A549 treated with GW870086 at 1 μM for 4 hours (cell line): ENCODE measurements at places on chromosomes 2 and 18. TPM values are rescaled to one million over a fixed set of nuclear protein-coding genes. Genes with fewer than 3 reads are reported as not detected.

UGT1A4 gene
- total RNA-seq = not detected in 5 replicates

SETBP1 gene
- total RNA-seq = 0.46 to 0.61 TPM (median 0.56 TPM) in 5 replicates

DCDC2C gene
- 0.19 to 0.68 TPM (median 0.30 TPM) in 3 of 5 replicates, not detected in the others for total RNA-seq

KLHL14 gene
- not detected in 5 replicates for total RNA-seq

PARD6G gene
- 2.5 to 3.5 TPM (median 3.2 TPM) in 5 replicates for total RNA-seq

SLC14A1 gene
- total RNA-seq = not detected in 5 replicates

CDH7 gene
- 0.03 TPM in 1 of 5 replicates, not detected in the others for total RNA-seq

APOB gene
- 0.02 to 0.23 TPM in 2 of 5 replicates, not detected in the others for total RNA-seq

CRYBA2 gene
- not detected in 5 replicates for total RNA-seq

LAMA1 gene
- total RNA-seq = 0.13 to 0.30 TPM (median 0.15 TPM) in 5 replicates

PAX8 gene
- 0.65 to 1.3 TPM (median 0.95 TPM) in 5 replicates for total RNA-seq

AKAIN1 gene
- total RNA-seq = not detected in 5 replicates

ALK gene
- not detected in 5 replicates for total RNA-seq

HOXD10 gene
- 4.6 to 6.3 TPM (median 5.3 TPM) in 5 replicates for total RNA-seq

ATP8B1 gene
- total RNA-seq = 6.2 to 8.8 TPM (median 7.6 TPM) in 5 replicates

CFAP210 gene
- 0.13 to 0.81 TPM (median 0.42 TPM) in 5 replicates for total RNA-seq

SIX3 gene
- 0.39 to 0.73 TPM (median 0.71 TPM) in 5 replicates for total RNA-seq

FOXD4L1 gene
- total RNA-seq = 0.24 to 0.56 TPM (median 0.30 TPM) in 5 replicates

DNER gene
- 7.5 to 11.5 TPM (median 9.1 TPM) in 5 replicates for total RNA-seq

LYPD6B gene
- total RNA-seq = not detected in 5 replicates

SERPINB13 gene
- not detected in 5 replicates for total RNA-seq

SIGLEC15 gene
- not detected in 5 replicates for total RNA-seq

GAL3ST2 gene
- total RNA-seq = 0.10 to 0.34 TPM (median 0.13 TPM) in 5 replicates

HTR2B gene
- 0.06 TPM in 1 of 5 replicates, not detected in the others for total RNA-seq

TAF4B gene
- 4.0 to 5.1 TPM (median 4.8 TPM) in 5 replicates for total RNA-seq

SERPINB12 gene
- not detected in 5 replicates for total RNA-seq

MERTK gene
- 1.5 to 2.2 TPM (median 1.7 TPM) in 5 replicates for total RNA-seq

TCF7L1 gene
- total RNA-seq = 7.7 to 9.9 TPM (median 8.5 TPM) in 5 replicates

VWC2L gene
- not detected in 5 replicates for total RNA-seq

CPLX4 gene
- not detected in 5 replicates for total RNA-seq

AQP12B gene
- total RNA-seq = not detected in 5 replicates

INO80D gene
- 1.3 to 2.1 TPM (median 2.0 TPM) in 5 replicates for total RNA-seq

REEP1 gene
- total RNA-seq = 0.77 to 1.1 TPM (median 1.1 TPM) in 5 replicates

ACADL gene
- total RNA-seq = 0.06 to 0.09 TPM (median 0.07 TPM) in 3 of 5 replicates, not detected in the others

ECEL1 gene
- 0.08 to 0.32 TPM (median 0.23 TPM) in 4 of 5 replicates, not detected in the other for total RNA-seq

IMPA2 gene
- total RNA-seq = 57.0 to 81.0 TPM (median 76.4 TPM) in 5 replicates

SMC6 gene
- 22.6 to 33.4 TPM (median 30.2 TPM) in 5 replicates for total RNA-seq

TEKT4 gene
- total RNA-seq = not detected in 5 replicates
